ENCODE measurements at places on chromosomes 6 and 20.

GRCh38 chr6:93580446-93580845, 161.1 kb upstream of the EPHA7 start:
- no peak for DNase-seq
- H3K4me1 ChIP-seq, result no peaks in the 10 kb centered on the region
- no peaks in the 10 kb centered on the region for H3K36me3 ChIP-seq
- H3K4me3 ChIP-seq, result no peak overlapping the region
- no peak overlapping the region for H3K27ac ChIP-seq

DNA sequence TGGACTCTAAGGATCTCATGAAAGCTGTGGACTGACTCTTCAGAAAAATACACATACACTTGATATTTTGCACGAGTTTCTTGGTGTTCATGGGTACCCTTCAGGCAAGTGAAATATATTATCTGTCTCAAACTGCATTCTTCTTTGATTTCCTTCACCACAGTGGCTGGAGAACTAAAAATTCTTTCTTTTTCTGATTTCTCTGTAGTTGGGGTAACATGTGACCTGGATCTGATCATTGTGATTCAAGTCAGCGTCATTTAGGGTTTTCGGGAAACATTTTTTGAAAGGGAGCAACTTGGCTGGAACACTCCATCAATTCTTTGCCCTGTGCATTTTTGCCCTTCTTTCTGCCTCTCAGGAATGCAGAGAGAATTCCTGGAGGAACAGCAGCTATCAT, 205.8 kb downstream of the OR2B2 start:
- peaks cover 19% of the 10 kb centered on the region for H3K36me3 ChIP-seq
- H3K27me3 ChIP-seq, result no peaks in the 10 kb centered on the region
- H3K27ac ChIP-seq, result no peak overlapping the region
- DNase-seq, result no peak
- H3K4me1 ChIP-seq, result peaks cover 9% of the 10 kb centered on the region
- no peak overlapping the region for H3K4me3 ChIP-seq

- no peak overlapping the region for H3K27ac ChIP-seq
- no peak overlapping the region for H3K4me3 ChIP-seq
- no peaks in the 10 kb centered on the region for H3K27me3 ChIP-seq
- DNase-seq, result no peak
- H3K36me3 ChIP-seq, result no peaks in the 10 kb centered on the region
Measured at GRCh38 chr6:31907158-31907813, 5.4 kb upstream of the ZBTB12 start.

DNA sequence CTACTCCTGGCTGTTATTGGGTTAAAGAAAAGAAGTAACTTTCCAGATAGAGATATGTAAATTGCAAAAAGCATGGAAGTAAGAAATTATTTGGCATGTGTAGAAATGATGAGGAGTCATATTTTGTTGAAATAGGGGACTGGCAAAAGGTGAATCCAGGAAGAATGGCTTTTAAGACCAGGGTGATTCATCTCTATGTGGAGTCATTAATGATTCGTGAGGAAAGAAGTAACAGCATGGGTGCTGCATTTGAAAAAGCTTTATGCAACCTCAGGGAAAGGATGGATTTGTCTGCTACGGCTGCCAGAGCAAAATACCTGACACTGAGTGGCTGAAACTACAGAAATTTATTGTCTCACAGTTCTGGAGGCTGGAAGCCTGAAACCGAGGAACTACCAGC, 14.8 kb upstream of the SYNE1 start:
- no peak overlapping the region for H3K4me3 ChIP-seq
- no peaks in the 10 kb centered on the region for H3K36me3 ChIP-seq
- no peaks in the 10 kb centered on the region for H3K4me1 ChIP-seq
- no peak for DNase-seq
- no peaks in the 10 kb centered on the region for H3K27me3 ChIP-seq

DNA sequence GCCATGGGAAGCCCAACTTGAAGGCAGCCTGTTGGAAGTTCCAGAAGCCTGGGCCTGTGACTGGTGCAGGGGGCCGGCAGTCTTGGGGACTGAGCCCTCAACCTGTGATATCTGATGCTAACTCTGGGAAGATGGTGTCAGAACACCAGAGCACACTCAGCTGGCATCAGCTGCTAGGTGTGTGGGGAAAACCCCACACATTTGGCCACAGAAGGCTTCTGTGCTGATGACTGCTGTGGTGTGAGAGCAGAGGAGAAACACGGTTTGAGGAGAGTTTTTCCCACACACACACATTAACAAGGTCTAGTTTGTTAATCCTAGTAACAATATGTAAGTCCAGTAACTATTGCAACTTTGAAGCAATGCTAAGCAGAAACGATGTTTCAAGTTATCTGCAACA, 78.0 kb downstream of the PSMB1 start:
- H3K27ac ChIP-seq, result no peak overlapping the region
- peaks cover 3% of the 10 kb centered on the region for H3K27me3 ChIP-seq
- DNase-seq, result no peak
- no peaks in the 10 kb centered on the region for H3K36me3 ChIP-seq

Data from activated T-helper 1 cell treated with anti-CD3 and anti-CD28 coated beads, Interleukin-12 subunit alpha, Interleukin-12 subunit beta, Interleukin-2, Interleukin-4 antibody, amounts not matched to agents 30 ng/mL and 10 ng/mL and 1 ng/mL, durations not matched to agents 14 hours and 24 hours and 36 hours (primary cell).